ENCODE measurements at places on chromosomes 1 and 21.

DNA sequence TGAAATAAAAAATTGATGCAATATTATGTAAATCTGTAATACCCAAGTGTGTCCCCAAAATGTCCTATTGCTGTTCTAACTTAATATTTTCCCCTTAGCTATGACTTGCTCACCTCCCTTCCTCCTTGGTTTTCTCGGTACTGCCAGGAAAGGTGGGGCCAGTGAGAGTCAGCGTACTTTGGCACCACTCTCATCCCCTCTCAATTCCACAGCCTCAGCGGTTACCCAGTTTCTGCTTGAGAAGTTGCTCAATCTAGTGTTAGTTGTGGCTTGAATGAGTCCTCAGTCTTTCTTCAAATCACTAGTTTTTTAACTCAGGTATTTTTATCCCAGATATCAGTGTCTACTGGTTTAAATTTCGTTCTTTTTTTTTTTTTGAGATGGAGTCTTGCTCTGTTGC, 32.3 kb downstream of the BCAS2 start:
- no peak for DNase-seq

DNA sequence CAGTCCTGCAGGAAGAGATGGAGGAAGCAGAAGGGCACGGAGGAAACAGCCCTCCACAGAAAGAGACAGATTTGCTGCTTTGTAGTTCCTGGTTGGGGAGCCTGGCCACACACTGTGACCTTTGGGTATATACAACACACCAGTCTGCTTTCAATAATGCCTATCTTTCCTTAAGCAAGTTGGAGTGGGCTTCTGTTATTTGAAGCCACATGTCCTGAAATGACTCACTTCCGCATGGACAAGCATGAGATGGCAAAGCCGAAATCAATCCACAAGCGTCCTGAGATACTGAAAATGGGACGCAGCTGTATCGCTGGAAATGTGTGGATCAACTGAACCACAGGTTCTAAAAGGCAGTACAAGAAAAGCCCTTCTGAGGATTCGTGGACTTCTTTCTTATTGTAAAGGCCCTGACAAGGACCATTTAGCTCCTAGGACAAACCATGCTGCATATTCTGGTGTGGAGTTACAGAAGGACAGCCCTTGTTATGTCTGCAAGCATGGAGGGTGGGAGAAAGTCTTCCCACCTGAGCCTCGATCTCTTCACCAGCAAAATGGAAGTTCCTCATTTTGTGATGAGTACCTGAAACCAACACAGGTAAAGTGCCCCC, 22.7 kb upstream of the FHAD1 start:
- DNase-seq = no peak

- DNase-seq = no peak
Observed at GRCh38 chr21:45003331-45004058, 63.7 kb downstream of the SLX9 start.

GRCh38 chr1:153608742-153609584, 4.0 kb downstream of the S100A16 start:
- no peak for DNase-seq

GRCh38 chr1:161139766-161140165, 7.3 kb upstream of the DEDD start:
- DNase-seq = peak; percentile 63

Data from CD4-positive, alpha-beta T cell treated with Interleukin-15 for 4 hours (primary cell).